ENCODE measurements at places on chromosomes 5 and 9.

- no peak for DNase-seq
These were observed 28.4 kb downstream of the RFX3 start for GRCh38 chr9:3497401-3497800.

GRCh38 chr9:89042984-89043383 is 51.7 kb downstream of the S1PR3 start:
- DNase-seq, result peak; percentile 85

- DNase-seq, result no peak
These were observed 62.7 kb upstream of the PDE4D start for GRCh38 chr5:59956130-59956783.

GRCh38 chr9:123318202-123318601 is 37.8 kb upstream of the CRB2 start:
- peak; percentile 69 for DNase-seq

- peak; percentile 48 for DNase-seq
These were observed 11.8 kb upstream of the GNA14 start for GRCh38 chr9:77659926-77660325.

DNA sequence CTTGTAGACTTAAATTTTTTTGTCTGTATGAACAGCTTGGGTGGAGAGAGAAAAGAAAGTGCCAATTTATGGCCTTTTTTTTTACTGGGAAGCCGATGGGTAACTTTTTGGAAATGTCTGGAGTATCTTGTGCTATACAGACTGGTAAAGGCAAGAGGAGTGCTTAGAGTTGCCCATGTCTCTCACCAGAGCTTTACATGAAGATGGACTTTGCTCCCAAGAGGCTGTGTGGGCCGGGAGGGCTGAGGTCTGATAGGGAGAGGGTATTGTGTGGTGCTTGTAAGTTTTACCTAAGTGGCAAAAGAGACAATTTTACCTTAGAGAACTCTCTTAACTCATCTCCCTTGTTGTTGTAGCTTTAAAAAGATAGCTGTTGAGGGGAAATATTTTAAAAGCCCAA is 203.2 kb downstream of the SEMA6A start:
- DNase-seq, result no peak

DNA sequence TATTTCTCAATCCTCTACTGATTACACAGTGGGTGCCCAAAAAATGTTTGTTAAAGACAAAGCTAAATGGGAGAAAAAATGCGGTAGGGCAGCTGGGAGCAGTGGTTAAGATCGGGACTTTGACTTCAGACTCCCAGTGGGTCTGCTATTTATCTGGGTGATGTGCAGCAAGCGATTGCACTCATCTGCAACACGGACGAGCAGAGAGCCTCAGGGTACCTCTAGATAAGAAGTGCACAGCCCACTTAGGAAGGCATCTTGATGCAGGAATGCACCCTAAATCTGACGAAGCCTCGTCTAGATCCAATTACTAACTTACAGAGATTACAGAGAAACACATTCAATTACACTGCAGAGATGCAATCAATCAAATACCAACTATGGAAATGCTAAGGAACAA is 4.0 kb downstream of the MAPK9 start:
- no peak for DNase-seq

DNA sequence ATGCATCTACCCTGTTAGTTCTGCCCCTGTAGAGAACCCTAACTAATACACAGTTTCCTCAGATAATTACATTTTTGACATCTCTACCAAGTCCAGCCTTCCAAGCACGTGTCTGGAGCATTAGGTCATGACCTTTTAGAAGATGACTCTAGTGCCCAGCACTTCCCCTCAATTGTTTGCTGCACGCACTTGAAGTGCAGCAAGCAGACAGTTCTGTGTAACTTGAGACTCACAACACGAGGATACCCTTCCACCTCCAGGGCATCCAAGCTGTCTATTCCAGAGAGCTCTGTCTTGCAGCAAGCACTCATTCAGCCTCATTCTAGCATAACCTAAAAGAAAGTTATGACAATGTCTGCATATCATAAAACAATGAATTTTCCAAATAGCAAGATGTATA is 1410.5 kb upstream of the CDH18 start:
- no peak for DNase-seq

DNA sequence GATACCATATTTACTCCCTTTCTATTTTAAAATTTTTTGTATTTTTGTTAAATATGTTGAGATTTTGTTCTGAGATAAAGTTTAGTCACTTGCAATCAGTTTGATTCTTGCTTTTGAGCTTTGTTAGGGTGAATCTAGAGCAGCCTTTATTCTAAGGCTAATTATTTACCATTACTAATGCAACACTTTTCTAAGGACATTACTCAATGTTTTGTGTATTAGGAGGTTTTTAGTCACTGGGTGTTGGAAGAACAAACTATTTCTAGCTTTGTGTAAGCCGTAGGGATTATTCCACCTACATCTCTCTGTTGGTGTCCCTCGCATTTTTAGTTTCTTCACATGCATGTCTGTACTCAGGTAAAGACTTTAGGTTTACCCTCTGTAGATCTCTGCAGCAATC is 379.5 kb upstream of the CD180 start:
- DNase-seq, result no peak

DNA sequence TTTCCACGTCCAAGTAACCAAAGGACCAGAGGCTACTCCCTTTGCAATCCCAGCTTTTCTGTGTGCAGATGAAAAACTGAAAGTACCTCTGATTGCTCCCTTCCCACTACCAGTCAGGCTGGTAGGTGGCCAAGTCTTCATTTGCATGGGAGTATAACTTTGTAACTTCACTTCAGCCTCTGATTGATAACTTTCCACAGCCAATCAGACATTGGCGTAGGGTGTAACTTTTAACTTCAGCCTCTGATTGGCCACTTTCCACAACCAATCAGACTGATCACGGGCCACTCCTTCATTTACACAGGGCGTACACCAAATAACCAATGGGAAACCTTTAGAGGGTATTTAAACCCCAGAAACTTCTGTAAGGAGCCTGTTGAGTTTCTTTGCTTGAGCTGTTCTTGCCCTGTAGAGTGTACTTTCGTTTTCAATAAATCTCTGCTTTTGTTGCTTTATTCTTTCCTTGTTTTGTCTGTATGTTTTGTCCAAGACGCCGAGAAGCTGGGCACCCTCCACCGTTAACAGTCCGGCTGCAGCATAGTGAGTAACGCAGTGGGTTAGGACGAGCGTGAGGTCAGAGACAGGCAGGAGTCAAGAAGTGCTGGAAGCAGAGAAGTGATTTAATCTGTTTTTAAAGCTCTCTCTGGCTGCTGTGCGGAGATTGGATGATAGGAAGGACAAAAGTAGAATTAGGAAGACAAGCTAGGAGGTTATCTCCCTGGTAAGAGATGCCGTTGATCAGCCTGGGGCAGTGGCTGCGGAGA is 3.5 kb upstream of the EXOSC2 start:
- DNase-seq, result peak; percentile 87

DNA sequence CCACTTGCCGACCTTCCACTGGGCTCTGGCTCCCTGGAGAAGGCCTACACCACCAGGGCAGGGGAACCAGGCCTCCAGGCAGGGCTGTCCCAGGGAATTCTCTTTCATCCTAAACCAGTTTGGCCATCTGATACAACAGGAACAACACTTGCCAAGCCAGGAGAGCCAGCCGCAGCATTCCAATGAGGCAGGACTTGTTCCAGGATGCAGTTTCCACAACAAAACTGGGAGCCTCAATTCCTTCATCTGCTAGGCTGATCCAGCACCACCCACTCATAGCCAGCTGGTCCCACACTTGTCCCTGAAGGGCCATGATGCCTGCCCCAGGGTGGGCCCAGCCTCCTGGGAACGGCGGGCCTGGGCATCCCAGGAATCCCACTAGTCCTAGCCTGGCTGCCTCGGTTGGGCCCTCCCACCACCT is 26.0 kb downstream of the BICD2 start:
- DNase-seq, result peak; percentile 45

- no peak for DNase-seq
These were observed 629 bp upstream of the CD74 start for GRCh38 chr5:150413176-150413901.

DNA sequence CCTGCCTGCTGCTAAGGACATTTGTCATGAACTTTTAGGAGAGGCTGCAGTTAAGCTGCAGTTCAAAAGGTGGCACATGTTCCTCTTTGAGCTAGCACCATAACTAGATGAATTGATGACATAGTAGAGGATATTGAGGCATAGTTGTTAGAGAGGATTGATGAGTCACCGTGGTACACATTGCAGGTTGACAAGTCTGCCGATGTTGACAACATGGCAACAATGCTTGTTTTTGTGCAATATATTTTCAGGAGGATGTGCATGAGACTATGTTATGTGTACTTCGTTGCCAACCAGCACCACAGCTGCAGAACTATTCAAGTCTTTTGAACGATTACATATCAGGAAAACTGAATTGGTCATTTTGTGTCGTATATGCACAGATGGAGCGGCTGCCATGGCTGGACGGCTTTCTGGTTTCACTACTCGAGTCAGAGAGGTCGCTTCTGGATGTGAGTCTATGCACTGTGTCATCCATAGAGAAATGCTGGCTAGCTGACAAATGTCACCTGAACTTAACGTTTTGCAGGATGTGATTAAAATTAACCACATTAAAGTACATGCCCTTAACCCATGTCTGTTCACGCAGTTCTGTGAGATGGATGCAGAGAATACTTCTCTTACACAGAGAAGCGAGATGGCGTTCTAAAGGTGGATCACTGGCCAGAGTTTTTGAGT is 24.2 kb downstream of the ANP32B start:
- DNase-seq, result no peak

- DNase-seq, result no peak
These were observed 935.8 kb downstream of the TLE4 start for GRCh38 chr9:80507611-80508010.

- peak; percentile 10 for DNase-seq
These were observed 16.1 kb downstream of the FBP1 start for GRCh38 chr9:94623253-94623652.

- DNase-seq, result no peak
These were observed 81.1 kb downstream of the SAXO1 start for GRCh38 chr9:18951936-18952335.

GRCh38 chr5:143435210-143435657 is 31.7 kb upstream of the NR3C1 start:
- DNase-seq, result peak; percentile 30

GRCh38 chr9:131627326-131627647 is 82.0 kb downstream of the PRRT1B start:
- DNase-seq, result no peak

DNA sequence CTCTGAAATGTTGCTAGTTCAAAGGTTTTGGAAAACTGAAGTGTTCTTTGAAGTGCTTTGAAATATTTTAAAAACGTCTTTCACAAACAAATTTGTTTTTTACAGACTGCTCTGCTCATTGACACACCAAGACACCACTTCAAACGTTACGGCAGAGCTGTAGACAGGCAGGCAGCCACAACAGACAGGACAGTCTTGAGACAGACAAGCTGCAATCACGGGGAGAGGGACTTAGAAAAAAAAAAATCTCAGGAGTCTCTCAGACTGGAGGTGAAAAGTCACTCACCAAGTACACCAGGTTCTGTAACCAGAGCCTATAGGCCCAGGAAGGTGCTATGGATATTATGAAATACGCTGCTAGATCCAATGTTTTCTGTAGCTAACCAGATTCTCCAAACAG is 135.4 kb downstream of the ISL1 start:
- peak; percentile 14 for DNase-seq

- DNase-seq, result no peak
These were observed 41.4 kb downstream of the FABP6 start for GRCh38 chr5:160270704-160271103.

DNA sequence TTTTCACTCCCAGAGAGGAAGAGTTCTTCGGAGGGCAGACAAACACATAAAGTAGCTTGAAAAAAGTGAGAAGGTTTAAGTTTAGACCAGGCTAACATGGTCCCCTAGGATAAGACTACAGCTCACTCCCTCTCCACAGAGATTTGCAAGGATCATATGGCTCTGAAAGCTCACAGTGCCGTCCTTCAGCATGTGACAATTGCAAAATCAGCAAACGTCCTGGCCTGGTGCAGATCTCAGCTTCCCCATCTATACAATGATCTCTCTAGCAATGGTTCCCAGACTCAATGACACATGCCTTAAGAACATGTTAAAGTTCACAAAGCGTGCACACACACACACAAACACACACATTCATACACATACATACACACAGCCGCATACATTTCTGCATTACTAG is 327.6 kb downstream of the ACTL7B start:
- DNase-seq, result no peak

- no peak for DNase-seq
These were observed 9.4 kb upstream of the C5orf58 start for GRCh38 chr5:170223360-170223759.

GRCh38 chr5:175579742-175580432 is 78.0 kb upstream of the HRH2 start:
- no peak for DNase-seq
